HuH-7.5 (cell line): ENCODE measurements at places on chromosomes 13 and 19.

- no peak for DNase-seq
Measured at GRCh38 chr19:33676999-33677665, 55.4 kb downstream of the CHST8 start.

- no peak for DNase-seq
Measured at GRCh38 chr13:39023316-39023715, 14.6 kb downstream of the PROSER1 start.

GRCh38 chr13:45678282-45678681 is 23.8 kb upstream of the CBY2 start:
- no peak for DNase-seq

- DNase-seq = no peak
Measured at GRCh38 chr13:35164324-35164932, 222.4 kb downstream of the NBEA start.

GRCh38 chr13:50457415-50458393 is 385.8 kb downstream of the DLEU7 start:
- DNase-seq = no peak

DNA sequence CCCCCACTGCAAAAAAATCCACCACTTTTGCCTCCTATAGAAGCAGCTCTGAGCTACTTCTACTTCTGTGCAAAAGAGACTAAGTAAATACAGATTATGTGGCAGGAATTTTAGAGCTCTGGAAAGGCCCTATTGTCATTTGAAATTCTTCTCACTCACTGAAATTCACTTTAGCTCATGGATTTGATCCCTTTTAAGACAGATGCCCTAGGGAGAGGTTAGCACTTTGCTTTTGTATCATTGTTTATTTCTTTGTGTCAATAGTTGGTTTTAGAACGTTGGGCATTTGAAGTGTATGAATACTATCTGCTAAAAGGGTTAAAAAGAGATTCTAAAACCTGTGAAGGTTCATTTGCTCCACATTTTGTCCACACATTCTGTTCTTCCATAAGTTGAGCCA is 528.7 kb downstream of the GPC6 start:
- DNase-seq = no peak

- DNase-seq = no peak
Measured at GRCh38 chr19:55256562-55257460, 2.0 kb downstream of the PPP6R1 start.

GRCh38 chr13:28735481-28736029 is 16.8 kb upstream of the SLC46A3 start:
- DNase-seq = no peak

- DNase-seq = no peak
Measured at GRCh38 chr13:44523146-44524015, 52.7 kb downstream of the TSC22D1 start.
